ENCODE measurements at places on chromosomes 6 and 20.

DNA sequence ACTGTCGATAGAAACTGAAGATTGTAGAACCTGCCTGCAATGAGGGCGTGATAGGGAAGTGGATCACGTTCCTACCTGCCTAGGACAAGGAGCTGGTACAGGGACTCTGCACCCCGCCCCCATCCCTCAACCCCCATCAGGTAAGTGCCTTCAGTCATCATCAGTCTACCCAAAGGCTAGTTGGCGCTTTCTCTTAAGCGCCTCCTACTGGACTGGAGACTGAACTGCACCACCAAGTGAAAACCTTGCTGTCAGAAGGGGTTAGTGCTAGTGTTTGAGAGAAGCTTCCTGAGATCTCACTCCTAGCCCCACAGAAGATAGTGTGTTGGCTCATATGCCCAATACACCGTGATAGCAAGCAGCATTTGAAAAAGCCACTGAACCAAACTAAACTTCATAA is 706.5 kb upstream of the MAN1A1 start:
- no peak for DNase-seq

DNA sequence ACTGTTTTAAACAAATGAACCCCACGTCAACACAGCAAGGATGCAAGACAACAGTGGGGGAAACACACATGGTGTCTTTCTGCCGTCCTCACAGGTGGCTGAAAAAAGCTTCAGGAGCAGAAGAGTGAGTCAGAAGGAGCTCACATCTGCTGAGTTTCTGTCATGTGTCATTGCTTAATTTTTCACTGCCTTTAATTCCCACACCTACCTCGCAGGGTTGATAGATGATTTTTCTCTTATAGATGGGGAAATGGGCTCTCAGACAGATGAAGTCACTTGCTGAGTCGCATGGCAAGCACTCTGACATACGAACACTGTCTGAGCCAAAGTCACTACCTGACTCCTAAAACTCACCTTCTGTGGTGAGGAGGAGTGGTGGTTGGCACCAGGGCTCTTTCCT is 28.3 kb upstream of the CARMIL1 start:
- no peak for DNase-seq

DNA sequence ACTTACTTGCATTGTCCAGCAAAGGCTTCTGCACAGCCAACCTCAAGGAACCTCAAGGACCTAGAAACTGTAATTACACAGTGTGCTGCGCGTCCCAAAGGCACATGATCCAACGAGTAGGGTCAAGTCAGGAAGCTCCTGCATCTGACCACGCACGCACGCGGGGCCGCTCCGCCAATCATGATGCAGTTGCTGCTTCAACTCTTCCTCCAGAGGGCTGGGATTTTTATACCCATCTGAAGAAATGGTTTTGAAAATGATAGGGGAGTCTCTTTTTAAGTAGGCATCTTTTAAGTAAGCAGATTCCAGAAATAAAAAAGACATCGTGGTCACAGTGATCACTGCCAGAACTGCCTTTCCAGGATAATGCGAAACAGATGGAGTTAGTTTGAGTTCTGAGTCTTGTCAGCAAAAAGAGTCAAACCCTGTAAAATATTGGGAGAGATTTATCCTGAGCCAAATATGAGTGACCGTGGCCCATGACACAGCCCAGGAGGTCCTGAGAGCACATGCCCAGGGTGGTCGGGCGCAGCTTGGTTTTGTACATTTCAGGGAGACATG is 34.0 kb downstream of the KIF25 start:
- DNase-seq = no peak

DNA sequence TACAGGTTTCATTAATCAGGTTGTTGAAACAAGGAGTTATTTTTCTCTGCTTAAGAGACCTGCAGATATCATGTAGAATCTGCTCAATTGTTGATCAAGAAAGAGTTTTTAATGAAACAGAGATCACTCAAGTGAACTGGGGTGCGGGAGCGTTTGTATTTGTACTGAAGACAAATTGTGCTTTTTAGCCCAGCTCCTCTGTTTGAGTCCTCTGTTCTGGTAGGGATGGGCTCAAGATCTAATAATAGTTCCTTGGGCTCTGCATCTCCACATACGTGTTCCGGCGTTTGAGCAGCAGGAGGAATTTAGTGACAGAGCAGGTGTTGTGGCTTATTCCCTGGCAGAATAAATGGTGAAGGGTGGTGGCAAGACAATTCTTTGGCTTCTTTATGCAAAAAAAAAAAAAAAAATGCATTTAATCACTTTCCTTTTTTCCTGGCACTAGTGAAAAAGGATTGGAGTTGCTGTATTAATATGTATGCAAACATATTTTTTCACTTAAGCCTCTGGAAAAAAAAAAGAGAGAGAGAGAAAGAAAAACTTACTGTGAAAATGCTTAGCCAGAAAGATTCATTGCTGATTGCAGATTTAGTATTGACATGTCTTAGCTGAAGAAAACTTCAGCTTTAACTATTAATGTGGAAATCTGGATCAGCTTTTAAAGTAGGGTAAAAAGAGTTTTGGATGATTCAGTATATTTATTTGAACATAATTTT is 4.0 kb downstream of the CITED2 start:
- DNase-seq = no peak

- peak; percentile 14 for DNase-seq
These were observed 22.5 kb downstream of the HLA-G start for GRCh38 chr6:29850011-29850553.

Data from stimulated activated CD8-positive, alpha-beta memory T cell treated with anti-CD3 and anti-CD28 coated beads, Interleukin-2, amount 100 ng/mL, for 48 hours (primary cell).